ENCODE measurements at places on chromosomes 4 and X.

DNA sequence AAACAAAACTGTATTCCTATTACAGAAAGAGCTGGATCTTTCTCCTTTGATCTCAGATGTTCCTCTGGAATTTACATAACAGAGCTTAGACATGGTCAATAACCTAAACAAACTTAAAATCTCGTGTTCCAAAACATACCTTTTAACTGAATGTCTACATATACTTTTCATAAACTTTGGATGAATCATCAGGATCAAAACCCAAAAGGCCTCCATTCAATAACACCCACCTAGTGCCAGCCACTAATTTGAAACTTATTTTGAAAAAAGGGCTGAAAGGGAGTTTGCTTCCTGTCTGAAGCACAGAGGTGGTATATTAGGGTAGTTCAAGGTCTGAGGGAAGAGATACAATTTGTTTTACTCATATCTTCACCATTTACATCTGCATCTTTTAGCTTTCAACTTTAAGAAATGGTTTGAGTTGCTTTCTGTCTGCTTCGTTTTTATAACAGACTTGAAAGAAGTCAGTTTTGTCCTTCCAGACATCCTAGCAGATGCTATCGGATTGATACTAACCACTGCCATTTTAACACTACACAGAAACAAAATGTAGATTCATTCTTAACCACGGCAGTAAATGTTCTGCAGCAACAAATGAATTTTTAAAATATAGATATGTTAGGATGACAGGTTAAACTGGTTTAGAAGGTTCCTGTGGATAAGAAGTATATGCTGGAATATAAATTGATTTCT, 242.8 kb upstream of the DKK2 start:
- DNase-seq = no peak

DNA sequence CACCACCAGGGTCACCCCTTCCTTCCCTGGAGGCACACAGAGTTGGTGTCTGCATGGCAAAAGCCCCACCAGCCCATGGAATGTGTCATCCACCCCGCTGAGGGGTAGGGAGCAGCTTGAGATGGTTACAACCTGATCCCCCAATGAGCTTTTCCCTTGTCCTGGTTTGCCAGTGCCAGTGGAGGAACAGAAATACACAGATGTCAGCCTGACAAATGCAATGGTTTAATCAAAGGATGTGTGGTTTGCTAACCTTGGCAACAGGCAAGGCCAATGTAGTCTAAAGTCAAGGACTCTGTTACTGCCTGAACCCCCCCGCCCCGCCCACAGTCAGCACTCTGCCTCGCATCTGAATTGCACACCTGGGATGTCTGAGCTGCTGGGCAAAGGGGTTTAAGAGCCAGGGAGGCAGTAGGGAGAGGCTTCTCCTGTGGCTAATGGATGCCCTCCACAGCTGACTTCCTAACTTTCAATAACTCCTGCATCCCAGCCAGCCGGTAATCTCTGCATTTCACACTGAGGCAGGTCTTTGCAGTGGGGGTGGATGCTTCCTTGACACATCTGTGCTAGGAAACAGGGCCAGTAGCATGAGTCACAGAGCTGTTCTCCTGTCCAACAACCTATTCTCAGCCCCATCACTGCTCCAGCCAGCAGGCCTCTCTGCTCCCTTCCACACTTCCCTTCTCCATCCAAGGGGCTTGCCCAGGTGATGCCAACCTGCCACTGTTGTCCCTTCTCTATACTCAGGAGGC, 137.5 kb downstream of the AMMECR1 start:
- DNase-seq = peak; percentile 71

DNA sequence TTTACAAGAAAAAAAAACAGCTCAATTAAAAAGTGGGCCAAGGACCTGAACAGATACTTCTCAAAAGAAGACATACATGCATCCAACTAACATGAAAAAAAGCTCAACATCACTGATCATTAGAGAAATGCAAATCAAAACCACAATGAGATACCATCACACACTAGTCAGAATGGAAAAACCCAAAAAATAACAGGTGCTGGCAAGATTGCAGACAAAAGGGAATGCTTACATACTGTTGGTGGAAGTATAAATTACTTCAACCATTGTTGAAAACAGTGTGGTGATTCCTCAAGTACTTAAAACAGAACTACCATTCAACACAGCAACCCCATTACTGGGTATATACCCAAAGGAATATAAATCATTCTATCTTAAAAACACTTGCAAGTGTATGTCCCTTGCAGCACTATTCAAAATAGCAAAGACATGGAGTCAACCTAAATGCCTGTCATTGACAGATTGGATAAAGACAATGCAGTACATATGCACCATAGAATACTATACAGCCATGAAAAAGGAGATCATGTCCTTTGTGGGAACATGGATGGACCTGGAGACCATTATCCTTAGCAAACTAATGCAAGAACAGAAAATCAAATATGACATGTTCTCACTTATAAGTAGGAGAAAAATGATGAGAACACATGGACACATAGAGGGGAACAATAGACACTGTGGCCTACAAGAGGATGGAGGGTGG, 97.6 kb downstream of the RAB28 start:
- DNase-seq = no peak

DNA sequence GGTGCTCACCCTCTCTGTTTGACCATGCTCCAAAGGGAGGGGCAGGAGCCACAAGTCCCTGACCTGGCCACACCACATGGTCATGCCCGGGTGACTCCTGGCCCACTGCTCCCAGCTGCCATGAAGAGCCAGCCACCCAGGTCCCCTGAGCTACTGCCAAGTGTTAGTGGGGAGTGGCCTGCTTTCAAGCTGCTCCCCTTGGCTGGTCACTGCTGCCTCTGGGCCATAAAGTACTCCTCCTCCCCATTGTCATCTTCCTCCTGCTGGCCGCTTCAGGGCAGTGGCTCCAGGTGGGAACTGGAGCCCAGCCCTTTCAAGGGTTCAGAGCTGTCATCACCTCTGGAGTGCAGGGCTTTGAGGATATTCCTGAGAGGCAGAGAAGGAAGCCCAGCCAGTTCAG, 27.3 kb upstream of the RBBP7 start:
- DNase-seq = no peak

DNA sequence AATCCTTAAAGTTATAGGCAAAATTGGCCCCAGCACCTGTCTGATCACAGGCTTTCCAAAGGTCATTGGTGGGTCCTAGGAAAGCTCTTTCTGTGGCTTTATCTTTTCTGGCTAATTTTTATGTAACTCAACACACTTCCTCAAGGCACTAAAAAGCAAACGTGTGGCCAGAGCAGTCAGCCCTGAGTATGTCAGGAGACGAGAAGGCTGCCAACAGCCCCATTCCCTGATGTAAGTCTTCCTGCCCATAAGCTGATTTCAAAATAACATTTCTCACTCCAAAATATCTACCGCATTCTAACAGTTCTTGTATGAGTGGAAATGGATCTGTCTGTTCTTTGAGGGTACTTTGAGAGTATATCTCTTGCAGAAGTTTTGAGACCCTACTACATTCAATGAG, 25.5 kb upstream of the FUNDC1 start:
- DNase-seq = no peak

- DNase-seq = no peak
These were observed 56.2 kb downstream of the CD99L2 start for GRCh38 chrX:150842198-150842685.

GRCh38 chr4:87121341-87122065, 98.9 kb downstream of the KLHL8 start:
- no peak for DNase-seq

DNA sequence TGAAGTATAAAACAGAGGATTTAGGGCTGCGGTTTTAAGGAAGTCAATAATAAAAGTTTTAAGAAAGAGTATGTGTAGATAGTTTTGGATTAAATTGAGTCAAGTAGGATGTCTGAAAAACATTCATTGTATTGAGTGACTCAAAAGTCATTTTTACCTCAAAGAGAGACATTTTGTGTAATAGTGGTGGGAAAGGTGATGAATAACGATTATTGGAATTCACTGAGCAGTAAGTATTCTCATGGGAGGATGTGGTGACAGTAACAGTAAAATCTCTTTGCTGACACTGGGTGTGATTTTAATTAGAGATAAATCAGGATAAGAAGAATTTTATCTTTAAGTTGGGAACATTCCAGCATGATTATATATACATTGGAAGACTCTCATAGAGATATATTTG, 233.6 kb downstream of the PDHA2 start:
- DNase-seq = no peak

GRCh38 chr4:3747581-3747904, 18.6 kb upstream of the ADRA2C start:
- DNase-seq = peak; percentile 43

DNA sequence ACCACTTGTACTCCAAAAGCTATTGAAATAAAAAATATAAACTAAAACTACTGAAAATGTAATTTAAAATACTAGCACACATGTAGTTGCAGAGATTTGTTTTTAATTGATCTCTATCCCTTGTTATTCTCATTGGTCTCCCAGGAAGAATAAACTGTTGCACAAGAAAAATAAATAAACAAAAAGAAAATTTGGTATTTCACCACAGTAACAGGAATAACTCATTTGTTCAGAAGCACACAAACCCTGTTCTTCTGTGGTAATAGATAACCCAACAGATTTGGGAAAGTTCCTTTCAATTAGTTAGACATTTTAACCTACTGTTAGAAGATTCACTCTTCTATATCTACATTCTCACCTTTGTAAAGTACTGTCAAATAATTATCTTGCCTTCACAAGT, 70.9 kb upstream of the APOOL start:
- no peak for DNase-seq

- no peak for DNase-seq
These were observed 188.1 kb upstream of the SFRP2 start for GRCh38 chr4:153976954-153977353.

GRCh38 chrX:71504346-71504745, 28.6 kb upstream of the OGT start:
- no peak for DNase-seq

DNA sequence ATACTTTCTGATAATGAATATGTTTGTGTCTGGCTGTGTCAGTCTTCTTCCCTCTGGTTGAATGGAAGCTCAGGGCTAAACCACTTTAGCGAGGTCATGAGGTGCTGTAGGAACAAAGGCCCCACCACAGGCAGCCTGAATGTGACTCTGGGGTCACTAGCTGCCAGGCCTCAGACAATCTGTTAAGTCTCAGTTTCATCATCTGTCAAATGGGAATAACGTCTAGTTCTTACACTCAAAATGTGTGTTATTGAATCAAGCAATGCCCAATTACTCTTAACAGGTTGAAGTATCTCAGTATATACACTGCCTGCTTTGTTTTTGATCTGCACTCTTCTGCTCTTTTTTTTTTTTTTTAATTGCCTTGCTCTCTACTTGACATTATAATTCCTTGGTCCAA, 148.6 kb downstream of the STK32B start:
- DNase-seq = no peak

DNA sequence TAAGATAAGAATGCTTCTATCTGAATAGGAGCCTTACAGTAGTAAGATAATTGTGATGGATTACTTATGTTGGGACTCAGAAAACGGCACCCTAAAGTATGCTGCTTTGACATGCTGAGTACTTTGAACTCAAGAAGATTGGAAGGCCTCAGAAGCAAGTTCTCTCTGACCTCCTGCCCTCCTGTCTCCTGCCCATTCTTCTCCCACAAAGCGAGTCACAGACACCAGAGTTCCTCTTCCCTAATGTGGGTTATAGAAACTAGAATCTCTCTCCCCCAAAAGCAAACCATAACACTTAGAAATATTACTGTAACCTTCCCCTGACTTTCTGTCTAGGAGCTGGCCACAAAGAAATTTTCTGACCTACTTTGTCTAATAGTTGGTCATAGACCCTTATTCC, 76.5 kb downstream of the DDIT4L start:
- no peak for DNase-seq

DNA sequence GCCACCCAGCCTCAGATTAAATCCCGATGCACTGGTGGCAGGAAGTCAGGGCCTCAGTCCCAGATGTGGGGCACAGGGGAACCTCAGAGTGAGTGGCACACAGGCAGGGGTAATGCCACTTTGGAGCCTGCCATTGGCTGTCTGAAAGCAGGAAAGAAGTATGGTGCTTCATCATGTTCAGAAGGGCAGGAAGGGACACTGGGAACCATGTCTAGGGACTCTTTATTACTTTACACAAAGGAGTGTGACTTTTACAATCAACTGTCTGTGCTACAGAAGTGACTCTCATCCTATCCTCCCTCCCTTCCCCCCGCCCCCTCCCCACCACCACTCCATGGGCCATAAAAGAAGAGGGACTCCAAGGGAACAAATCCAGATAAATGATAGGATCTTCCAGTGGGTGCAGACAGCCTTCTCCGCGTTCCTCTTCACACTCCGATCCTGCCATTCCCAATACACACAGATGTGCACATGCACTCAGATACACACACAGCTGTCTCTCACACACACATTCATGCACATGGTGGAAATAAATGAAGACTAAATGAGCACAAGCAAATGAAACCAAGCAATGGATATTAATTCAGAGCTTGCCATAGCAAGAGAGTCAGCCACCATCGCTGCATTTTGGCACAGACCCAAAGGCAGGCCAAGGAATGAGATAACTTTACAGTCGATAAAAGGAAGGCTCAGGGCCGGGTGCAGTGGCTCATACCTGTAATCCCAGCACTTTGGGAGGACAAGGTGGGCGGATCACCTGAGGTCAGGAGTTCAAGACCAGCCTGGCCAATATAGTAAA, 2.5 kb upstream of the TMEM154 start:
- DNase-seq = no peak

DNA sequence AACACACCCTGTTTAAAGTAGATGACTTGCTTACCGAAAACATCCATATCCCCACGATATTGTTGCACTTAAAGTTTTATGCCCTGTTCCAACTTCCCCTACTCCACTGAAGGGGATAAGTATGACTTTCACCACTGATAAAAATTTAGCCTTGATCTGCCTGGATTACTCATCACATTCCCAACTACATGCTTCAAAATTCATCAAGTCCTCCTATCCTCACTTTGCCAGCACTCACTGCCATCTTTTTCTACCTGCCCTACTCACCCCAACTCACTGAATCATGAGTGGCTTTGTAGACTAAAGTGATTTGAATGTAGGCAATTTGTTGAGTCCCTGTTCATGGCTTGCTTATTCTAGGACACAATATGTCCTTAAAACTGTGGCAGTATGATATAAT, 12.2 kb upstream of the GPRIN3 start:
- no peak for DNase-seq

DNA sequence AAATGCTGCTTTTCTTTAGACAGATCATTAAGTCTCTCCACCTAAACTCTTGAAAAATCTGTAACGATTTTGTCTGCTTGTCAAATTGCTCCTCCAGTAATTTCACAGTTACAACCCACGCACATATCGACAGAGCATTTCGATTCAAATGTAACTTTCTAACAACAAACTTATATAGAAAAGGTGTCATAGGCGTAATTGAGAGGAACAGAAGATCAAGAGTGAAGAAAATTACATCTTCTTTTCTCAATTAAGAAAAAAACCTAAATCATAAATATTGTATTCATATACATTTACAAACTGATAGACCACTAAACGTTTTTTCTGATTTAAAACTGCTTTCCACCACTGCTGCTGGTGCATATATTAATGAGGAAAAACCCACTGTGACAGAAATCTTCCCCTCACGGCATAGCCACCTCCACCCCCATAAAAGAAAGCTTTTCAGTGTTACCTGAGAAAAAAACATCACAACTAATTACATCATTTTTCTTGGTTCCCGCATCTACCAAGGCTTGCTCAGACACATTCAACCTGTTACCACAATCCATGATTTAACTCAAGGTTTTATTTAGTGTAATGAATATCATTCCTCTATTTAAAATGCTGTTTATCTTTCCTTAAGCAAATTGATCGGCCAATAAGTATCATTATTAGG, 1.9 kb downstream of the GPM6A start:
- DNase-seq = no peak
